ENCODE measurements at places on chromosomes 3 and 15.

DNA sequence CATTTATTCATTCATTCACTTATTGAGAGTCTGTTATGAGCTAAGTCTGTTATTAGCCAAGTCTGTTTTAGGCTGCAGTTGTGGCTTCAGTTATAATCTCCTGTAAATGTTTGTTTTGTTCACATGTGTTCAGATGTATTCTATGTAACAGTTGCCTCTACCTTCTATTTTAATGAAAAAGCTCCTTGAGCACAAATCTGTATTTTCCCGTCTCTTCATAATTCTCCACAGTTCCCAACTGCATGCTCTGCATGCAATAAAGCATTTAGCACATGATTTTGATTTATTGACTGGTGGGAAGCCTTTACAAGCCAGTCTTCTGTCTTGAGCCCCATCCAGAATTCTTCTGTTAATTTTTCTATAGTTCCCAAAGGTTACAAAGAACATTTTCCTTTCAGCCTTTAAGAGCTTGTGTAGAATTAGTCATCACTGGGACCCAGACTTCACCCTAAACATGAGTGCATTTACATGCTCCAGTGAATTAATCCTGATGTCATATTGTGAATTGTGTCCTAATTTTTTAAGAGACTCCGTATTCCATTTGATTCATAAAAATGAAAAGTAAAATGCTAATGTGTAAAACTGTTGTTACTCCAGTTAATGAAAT lies 122.3 kb upstream of the NR2E3 start:
- no peak for DNase-seq

DNA sequence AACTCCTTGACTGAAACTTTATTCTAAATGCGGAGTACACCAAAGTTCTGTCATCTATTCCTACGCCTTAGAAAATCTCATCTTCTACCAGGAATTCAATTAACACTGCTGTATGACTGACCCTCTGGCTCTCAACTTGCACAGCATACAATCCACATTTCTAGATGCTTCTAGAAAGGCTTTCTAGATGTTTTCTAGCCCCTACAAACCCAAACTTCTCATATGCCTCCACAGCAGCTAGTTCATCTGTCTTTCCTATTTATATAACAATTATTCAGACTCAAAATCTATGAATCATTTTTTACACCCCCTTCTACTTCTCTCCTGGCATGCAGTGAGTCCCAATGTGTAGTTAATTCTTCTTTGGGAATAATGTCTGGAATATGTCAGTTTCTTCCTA lies 13.2 kb downstream of the INO80 start:
- DNase-seq, result no peak

DNA sequence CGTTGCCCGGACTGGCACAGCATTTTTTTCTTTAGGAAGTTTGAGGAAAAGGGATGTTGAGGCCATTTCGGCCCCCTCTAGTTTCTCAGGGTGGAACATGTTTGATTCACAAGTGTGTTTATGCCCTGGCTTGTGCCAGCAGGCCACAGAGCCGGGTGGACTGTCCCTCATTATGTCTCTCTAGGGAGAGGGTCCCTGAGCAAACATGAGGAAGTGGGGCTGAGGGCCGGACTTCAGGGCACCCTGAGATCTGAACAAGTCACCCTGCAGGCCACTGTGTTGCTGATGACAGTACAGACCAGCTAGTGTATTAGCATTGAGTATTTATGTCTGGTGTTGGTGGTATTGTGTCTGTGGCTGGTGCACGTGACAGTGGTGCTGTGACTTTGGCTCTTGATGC lies 34.9 kb downstream of the RNU5B-1 start:
- DNase-seq, result no peak

GRCh38 chr3:172388412-172389078 lies 59.7 kb downstream of the GHSR start:
- no peak for DNase-seq

DNA sequence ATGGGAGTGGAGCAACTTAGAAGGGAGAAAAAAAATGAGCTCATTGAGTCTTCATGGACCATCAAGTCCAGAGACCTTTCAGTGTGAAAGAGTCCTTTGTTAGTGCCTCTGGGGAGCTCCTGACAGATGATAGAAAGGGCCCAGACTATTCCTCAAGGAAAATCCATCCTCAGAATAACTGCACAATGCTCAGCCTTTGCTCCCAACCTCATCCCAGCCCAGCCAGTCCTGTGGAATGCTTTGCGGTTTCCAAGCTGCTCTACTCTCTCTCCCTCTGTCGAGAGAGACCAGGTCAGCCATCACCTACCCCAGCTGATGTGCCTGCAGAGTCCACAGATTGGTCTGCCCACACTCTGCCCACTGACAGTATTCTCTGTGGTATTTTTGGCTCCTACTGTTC lies 406.2 kb downstream of the MFSD1 start:
- no peak for DNase-seq

DNA sequence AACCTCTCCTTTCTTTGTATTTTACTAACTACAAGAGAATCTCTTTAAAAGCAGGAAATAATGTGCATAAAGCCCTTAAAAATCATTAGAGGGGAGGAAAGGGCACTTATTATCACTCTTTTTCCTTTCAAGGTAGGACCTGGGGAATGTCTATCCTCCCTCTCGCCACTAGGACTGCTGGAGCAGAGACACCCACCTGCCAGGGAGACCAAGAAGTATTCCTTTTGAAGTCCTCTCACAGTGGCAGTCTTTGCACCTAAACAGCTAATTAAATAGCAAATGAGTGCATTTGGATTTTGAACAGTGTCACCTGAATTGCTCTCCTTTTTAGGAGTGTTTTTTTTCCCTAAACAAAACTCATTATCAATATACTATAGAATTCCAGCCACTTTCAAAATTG lies 874.1 kb downstream of the ZPLD1 start:
- DNase-seq, result no peak

All from fibroblast of the conjunctiva (primary cell).